ENCODE measurements at places on chromosomes 12 and 14.

- no peak for DNase-seq
These were observed 10.2 kb downstream of the RCOR1 start for GRCh38 chr14:102602421-102603292.

GRCh38 chr14:25003537-25003936 lies 46.4 kb downstream of the STXBP6 start:
- no peak for DNase-seq

- DNase-seq, result no peak
These were observed 30.2 kb downstream of the TTC9 start for GRCh38 chr14:70671652-70672644.

DNA sequence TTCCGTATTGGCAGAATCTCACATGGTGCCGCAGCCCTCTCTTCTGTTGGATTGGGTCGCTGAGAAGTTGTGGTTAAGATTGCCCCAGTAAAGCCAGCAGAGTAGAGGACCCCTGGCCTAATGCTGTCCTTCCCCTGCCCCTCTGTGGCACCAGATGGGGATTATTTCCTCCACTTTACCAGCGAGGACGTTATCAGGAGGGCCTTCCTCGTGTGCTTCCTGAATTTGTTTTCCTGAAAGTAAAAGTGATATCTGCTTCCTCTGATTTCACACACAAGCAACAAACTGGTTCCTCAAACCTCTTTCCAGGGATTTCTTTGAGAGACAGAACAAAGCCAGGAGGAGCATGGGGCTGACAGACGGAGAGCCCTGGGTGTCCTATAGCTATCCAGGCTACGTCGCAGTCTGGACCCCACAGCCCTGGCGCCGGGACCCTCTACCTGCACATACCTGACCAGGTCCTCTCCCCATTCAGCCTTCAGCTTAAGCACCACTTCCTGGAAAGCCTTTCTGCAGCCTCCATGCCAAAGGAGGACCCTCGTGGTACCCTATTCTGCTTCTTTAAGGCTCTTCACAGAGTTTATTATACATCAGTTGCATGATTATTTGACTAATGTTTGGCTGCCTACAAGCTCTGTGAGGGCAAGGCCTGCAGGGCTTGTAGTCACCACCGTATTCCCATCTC lies 314.8 kb upstream of the FKBP4 start:
- no peak for DNase-seq

DNA sequence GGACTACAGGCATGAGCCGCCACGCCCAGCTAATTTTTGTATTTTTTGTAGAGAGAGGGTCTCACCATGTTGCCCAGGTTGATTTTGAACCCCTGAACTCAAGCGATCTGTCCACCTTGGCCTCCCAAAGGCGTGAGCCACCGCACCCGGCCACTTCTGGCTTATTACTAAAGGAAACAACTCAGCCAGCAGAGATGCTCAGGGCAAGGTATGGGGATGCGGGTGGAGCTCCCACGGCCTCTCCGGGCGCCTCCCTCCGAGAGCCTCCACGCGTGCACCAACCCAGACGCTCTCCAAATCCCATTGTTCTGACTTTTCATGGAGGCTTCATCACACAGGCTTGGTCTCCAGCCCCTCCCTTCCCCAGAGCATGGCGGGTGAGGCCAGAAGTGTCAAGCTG lies 6.1 kb upstream of the GPR132 start:
- no peak for DNase-seq

DNA sequence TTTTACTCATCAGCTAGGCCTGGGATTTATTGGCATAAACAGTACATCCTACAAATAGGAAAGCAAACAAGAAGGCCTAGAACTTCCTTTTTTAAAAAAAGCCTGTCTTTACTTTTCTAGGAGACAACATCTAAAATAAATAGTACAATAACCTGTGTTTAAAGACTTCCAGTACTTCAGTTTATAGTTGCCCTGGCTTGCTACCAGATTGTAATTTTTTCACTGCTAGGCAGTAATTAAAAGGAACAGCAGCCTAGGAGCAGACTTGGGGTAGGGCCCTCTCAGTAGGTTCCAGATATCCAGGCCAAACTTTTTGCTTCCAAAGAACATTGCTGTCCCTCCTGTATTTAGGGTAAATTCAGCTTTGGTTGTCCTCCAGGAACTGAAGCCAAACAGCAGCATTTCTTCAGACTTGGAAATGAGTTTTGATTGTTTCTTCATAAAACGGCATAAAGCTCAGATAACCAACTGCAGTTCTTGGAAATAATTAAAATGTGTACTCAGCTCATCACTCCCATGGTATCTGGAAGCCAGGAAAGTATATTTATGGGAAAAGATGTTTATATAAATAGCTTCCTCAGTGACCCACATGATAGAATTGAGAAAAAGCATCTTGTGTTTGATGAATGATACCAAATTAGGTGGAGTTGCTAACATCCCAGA lies 61.7 kb downstream of the PPP1R36 start:
- DNase-seq, result no peak

DNA sequence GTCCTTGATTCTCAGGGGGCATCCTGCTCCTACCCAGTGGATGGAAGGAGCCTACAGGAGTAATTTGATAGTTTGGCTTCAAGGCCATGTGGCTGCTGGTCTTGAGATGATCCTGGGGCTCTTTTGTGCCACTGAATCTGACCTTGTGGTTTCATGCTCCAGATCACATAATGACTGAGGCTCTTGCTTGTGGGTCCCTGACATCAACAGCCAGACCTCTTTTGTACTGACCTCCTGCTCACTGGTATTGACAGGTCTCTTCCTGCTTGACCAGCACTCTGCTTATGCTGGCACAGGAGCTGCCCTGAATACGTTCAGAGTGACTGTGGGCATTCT lies 23.2 kb upstream of the JPH4 start:
- no peak for DNase-seq

- DNase-seq, result peak; percentile 44
These were observed 100.9 kb downstream of the EPS8 start for GRCh38 chr12:15688202-15688736.

GRCh38 chr12:104280717-104281458 lies 22.7 kb upstream of the EID3 start:
- no peak for DNase-seq

- no peak for DNase-seq
These were observed 59.8 kb downstream of the CNTN1 start for GRCh38 chr12:40752011-40752410.

DNA sequence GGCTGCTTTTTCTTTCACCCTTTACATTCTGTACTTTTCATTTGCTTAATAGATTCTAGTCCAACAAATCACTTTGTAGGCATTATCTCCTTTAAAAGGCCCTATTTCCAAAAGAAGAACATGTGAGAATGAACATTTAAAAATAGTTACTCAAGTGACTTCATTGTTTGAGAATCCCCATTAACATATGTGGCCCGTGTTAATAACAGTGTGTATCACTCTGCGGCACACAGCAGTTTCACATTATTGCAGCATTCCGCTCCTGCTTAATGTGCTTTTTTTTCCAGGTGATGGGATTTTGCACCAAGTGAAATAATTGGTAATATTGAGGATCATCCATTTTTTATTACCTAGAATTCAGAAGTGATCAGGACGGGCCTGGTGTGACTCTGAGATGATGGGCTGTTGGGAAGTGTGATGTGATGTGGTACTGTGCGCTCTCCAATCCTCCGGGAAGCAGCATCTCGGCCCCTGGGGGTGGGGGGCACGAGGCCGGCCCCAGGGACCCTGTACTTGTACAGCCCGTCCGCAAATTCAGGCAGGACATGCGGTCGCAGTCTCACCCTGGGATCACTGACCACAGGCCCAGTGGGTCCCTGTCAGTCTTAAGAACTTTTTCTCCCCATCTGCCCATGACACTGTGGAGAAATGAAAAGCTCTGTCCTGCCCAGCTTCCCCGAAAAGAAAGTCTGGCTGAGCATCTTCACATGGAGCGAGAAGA lies 32.9 kb downstream of the SLC15A4 start:
- DNase-seq, result no peak

DNA sequence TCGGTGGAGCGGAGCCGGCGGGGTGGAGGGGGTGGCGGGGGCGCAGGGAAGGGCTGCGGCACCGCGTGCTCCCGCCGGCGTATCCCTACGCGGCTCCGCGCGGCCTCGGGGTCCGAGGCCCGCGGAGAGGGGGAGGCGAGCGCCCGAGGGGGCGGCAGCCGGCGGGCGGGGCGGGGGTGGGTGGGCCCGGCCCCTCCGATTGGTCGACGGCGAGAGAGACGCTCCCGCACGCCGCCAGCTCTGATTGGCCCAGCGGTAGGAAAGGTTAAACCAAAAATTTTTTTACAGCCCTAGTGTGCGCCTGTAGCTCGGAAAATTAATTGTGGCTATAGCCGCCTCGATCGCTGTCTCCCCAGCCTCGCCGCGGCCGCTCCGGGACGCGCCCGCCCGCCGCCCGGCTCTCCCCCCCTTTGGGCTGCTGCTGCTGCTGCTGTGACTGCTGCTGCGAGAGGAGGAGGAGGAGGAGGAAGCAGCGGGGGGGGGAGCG lies at the start of gene FOXG1:
Gene FOXG1, plus strand, starts transcription at position 319 of the 487 bp plus-strand sequence. CDS start 493 bp downstream, outside the sequence.
- no peak for DNase-seq

- peak; percentile 16 for DNase-seq
These were observed 20.5 kb upstream of the GUCY2C start for GRCh38 chr12:14716848-14717444.
